ENCODE measurements at places on chromosomes 16 and 17. TPM values are rescaled to one million over a fixed set of nuclear protein-coding genes. Genes with fewer than 3 reads are reported as not detected.

GGA3 gene
- total RNA-seq, result 13.8 TPM

B9D1 gene
- 29.9 TPM for total RNA-seq

SPAG5 gene
- total RNA-seq, result 70.4 TPM

EMP2 gene
- total RNA-seq, result 23.4 TPM

ASB16 gene
- not detected for total RNA-seq

ABCA10 gene
- under 0.01 TPM for total RNA-seq

GCGR gene
- total RNA-seq, result not detected

CCL3 gene
- total RNA-seq, result not detected

NTN3 gene
- 0.15 TPM for total RNA-seq

TBC1D3L gene
- 2.0 TPM for total RNA-seq

KRTAP4-1 gene
- total RNA-seq, result not detected

TBC1D28 gene
- not detected for total RNA-seq

TCAP gene
- 0.30 TPM for total RNA-seq

SHBG gene
- 0.15 TPM for total RNA-seq

CCR7 gene
- total RNA-seq, result not detected

CCL1 gene
- not detected for total RNA-seq

SLC25A39 gene
- 101 TPM for total RNA-seq

BCO1 gene
- not detected for total RNA-seq

OR4D1 gene
- total RNA-seq, result not detected

SPOP gene
- 32.3 TPM for total RNA-seq

MARVELD3 gene
- total RNA-seq, result not detected

SLC22A31 gene
- 1.7 TPM for total RNA-seq

FAM234A gene
- total RNA-seq, result 86.8 TPM

LGALS9 gene
- total RNA-seq, result 0.67 TPM

RUNDC3A gene
- not detected for total RNA-seq

CYGB gene
- total RNA-seq, result 16.1 TPM

CACNG3 gene
- not detected for total RNA-seq

TBC1D3E gene
- not detected for total RNA-seq

VASN gene
- 69.6 TPM for total RNA-seq

KRTAP9-3 gene
- not detected for total RNA-seq

All from bronchus fibroblast of lung (primary cell).